ENCODE measurements at places on chromosomes 4 and X.

DNA sequence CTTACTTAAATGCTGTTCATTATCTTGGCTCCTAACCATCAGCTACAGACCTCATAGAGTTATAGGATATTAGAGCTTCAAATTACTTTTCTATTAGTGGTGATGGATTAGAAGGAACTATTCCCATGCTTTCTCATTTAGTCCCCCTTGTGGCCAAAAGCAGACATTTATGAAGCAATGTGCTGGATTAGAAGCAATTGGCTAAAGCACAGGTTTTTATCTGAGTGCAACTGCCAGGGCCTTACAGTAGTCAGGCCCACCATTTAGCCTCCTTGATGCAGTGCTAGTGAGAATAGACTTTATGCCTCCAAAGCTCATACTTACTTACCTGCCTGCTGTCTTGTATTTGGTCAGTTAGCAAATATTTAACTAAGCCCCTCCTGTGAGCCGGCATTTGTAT lies 93.0 kb downstream of the TSPAN7 start:
- DNase-seq = no peak

DNA sequence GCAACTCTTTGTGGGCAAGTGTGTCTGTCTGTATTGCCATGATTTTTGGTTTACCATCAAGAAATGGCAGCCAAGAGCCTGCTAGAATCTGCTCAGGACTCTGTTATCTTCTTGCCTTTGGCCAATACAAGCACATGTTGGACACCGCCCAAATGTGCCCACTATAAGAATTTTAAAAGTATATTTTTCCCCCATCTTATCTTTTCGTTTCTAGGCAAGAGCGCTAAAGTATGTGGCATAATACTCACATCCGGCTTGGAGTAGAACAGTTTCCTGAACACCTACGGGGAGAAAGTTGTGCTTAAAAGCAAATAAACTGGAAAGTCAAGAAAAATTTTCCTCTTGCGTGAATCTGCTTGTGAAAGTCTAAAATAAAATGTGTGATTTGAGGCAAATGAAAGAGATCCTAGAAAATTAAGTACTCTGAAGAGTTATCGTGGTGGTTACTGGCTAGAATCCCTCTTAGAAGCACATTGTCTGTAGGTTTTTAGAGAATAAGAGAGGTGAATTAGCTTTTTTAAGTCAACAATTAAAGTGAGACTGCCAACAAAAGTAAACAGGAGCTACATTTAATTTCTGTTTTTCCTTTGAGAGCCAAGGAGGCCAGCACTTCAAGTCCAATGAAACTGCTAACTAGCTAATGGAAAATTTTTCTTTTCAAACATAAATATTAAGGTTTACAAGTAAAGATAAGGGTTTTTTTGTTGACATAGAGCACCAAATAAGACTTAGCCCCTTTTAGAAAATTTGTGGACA lies 220.2 kb downstream of the SOWAHB start:
- DNase-seq = no peak

- no peak for DNase-seq
Observed at GRCh38 chr4:150173432-150173861, 95.2 kb downstream of the DCLK2 start.

GRCh38 chr4:170025523-170026252 lies 507 bp downstream of the MFAP3L start:
- no peak for DNase-seq

GRCh38 chr4:139552517-139553307 lies 3.3 kb downstream of the SETD7 start:
- no peak for DNase-seq

- DNase-seq = no peak
Observed at GRCh38 chrX:134692990-134693389, 34.7 kb upstream of the PLAC1 start.

GRCh38 chr4:152064753-152065152 lies 303.9 kb upstream of the GATB start:
- DNase-seq = no peak

DNA sequence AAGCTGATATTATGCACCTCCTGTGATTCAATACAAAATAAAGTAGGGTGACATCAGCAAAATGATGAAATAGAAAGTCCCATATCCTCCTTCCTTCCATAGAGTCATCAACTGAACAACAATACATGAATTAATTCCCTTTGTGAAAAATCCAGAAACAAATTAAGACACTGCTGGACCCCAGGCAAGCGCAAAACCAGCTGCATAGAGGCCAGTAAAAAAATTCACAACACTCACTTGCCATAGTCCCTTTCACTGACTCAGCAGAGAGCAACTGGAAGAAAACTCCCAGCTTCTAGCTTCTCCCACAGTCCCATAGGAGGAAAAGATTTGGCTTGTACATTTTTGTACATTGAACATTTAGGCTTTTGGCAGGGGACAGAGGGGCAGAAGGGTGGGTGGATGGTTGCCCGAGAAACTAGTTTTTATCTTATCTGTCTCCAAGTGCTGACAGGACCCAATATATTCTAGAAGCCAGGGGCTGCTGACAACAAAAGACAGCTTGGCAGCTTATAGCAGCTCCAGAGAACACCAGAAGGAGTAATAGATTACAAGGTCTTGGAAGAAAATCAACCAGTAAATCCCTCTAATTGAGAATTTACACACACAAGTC lies 124.6 kb downstream of the NDST3 start:
- no peak for DNase-seq

- no peak for DNase-seq
Observed at GRCh38 chrX:143017272-143017671, 8.5 kb upstream of the SPANXN4 start.

- no peak for DNase-seq
Observed at GRCh38 chrX:12434493-12434892, 296.2 kb downstream of the FRMPD4 start.

- no peak for DNase-seq
Observed at GRCh38 chrX:112636288-112636687, 43.5 kb downstream of the LHFPL1 start.

All from activated naive CD4-positive, alpha-beta T cell treated with Interleukin-2 at 50 U/mL for 16 hours (primary cell).